CD4-positive, alpha-beta T cell treated with Interleukin-15 for 4 hours (primary cell): ENCODE measurements at places on chromosomes 3 and 15.
A peak's percentile ranks its signal among the peaks of the same experiment; 100 is the strongest.

GRCh38 chr3:190644766-190645165, 130.9 kb downstream of the IL1RAP start:
- DNase-seq = no peak

DNA sequence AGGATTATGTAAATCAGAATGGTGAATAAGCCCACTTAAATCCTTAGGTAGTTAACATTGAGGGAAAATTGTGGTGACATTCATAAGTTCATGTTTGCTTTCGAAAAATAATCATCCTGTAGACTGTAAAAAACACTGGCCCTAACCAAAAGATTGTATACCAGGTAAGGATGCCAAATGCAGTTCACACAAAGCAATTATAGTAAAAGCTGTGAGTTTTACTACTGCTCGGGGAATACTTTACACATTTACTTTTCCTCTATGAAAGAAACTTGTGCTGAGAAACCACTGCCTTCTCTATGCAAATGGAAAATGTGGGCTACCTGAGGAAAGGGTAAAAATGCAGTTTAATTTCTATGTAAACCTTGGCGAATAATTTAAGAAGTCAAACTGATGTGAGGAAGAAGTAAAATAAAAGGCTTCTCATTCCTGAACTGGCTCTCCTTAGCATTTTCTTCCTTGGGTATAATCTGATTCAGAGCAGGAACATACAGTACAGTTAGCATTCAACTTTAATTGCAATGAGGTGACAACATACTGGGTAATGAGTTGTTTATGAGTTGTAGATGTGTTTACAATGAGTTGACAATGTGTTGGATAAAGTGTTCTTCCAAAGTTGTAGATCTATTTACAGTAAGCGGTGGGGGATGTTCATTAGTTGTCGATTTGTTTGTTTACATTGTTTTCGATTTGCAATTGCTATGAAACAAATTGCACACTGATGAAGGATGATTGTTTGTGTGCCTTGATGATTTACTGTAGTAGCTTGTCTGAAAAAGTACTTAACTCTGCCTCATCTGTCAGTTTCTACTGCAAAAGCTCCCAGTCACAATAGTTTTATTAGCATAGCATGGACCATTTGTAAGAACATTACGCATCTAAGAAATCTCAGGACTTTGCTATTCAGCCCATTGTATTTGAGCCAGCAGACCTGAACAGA, 453.0 kb upstream of the DPH6 start:
- DNase-seq = no peak

DNA sequence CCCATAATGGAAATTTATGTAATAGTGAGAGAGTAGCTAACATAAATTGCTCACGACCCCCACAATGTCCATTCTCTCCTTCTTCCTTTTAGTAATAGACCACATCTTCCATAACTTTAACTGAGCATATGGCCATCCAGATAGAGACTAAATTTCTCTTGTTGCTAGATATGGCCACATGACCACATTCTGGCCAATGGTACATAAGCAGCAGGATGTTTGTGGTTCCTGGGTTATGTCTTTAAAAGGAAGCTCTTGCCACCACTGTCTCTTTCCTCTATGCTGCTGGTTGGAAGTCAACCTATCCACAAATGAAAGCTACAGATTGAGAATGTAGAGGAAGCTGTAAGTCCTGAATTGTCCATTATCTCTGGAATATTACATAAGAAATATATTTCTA, 59.7 kb upstream of the NPHP3 start:
- DNase-seq = no peak

DNA sequence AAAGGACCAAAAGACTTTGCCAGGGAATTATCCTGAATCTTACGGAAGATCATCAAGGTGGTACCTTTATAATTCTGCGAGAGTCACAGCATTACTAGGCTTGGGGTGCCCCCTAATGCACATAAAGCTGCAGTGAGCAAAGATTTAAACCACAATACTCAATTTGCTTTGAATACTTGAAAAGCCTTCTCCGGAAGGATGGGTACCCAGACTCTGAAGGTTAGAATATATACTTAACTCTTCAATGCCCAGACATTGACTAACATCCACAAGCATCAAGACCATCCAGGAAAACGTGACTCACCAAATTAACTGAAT, 117.8 kb upstream of the KCNH8 start:
- no peak for DNase-seq

DNA sequence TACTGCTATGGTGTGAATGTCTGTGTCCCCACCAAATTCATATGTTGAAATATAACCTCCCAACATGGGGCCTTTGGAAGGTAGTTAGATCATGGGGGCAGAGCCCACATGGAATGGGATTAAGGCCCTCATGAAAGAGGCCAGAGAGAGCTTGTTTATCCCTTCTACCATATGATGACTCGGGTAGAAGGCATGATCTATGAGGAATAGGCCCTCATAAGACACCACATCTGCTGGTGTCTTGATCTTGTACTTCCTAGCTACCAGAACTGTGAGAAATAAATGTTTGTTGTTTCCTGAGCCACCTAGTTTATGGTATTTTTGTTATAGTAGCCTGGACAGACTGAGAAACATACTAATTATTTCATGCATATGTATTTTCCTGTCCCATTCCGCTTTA, 51.9 kb downstream of the WWTR1 start:
- DNase-seq = no peak

GRCh38 chr3:71064291-71064955, 519.1 kb downstream of the FOXP1 start:
- DNase-seq = peak; percentile 66

DNA sequence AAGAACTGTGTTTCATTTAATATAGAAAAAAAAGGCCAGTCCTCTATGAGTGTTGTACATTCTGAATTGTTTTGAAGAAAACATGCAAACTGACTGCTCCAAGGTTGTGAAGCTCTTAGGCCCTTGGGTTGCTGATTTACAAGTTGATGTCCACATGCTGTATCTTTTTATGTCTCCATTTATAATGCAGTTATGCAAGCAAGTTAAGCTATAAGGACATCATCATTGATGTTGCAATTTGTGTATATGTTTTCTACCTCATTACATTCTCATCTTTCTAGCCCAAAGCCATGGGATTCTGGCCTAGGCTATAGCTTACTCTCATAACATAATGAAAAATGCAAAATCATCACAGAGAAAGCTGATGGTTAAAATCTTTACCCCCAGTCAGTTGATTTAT, 245.7 kb upstream of the AGTR1 start:
- DNase-seq = no peak

DNA sequence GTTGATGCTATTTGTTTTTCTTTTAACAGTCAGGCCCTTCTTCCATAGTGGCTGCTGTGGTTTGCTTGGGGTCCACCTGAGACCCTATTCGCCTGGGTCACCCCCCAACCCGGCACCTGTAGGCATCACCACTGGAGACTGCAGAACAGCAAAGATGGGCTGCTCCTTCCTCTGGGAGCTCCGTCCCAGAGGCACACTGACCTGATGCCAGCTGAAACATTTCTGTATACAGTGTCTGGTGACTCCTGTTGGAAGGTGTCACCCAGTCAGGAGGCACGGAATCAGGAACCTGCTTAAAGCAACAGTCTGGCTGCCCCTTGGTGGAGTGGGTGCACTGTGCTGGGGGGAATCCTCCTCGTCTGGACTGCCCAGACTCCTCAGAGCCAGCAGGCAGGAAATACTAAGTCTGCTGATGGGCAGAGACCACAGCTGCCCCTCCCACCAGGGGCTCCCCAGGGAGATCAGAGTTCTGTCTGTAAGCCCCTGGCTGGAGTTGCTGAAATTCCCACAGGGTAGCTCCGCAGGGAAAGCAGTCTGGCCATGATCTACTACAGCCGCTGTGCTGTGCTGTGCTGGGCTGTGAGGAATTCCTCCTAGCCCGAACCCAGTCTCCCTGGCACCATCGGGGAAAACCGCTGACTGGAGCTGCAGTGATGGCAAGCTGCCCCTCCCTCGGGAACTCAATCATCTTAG, 248.2 kb downstream of the TBC1D5 start:
- no peak for DNase-seq

GRCh38 chr15:48636511-48636910, 9.0 kb downstream of the FBN1 start:
- DNase-seq = no peak

- DNase-seq = no peak
These were observed 217.8 kb downstream of the SHQ1 start for GRCh38 chr3:72630327-72630968.

DNA sequence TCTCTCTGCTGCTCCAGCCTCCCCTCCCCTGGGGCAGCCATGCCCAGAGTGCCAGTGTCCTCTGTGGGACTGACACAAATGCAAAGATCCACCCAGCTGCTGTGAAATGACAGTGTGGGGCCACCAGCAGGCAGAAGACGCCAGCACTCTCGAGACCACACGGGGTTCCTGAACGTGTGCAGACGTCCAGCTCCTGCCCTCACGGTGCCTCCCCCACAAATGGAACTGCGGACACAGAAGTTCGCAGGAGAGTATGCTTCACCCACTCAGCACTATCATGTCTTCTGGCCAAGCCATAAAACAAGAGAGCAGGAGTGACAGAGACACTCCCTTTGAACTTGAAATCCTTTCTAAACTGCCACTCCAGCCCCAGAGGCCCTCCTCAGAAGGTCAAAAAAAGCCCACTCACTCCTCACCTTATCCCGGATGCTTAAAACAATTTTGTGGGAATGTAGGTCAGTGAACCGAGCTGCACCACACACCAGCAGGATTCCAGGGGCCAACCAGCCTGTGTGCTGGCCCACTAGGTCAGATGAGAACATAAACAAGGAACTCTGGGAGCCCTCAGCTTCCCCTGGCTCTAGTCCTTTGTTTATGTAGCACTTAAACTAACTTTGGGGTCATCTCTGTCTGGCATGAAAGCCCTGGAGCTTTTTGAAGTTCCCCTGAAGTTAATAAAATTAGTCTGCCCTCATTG, 112.6 kb downstream of the DNAJB8 start:
- no peak for DNase-seq

DNA sequence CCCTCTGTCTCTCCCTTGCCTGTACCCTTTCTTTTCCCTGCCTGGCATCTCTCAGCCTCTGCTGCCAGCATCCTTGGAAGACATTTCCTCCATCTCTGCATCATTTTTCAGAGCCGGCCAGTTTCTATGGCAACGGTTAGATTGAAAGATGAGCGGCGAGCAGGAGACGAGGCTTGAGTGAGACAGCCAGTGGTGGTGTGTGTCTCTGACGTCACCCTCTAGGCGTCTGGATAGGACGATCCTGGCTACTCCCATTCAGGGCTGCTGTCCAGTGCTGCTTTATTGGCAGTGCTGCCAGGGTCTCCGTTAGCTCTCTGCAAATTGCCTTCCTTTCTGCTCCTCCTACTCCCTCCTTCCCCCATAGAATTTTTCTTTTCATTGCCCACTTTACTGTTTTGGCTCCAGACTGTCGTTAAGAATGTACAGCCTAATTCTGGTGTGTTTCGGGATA, 57.9 kb downstream of the TRAK1 start:
- DNase-seq = no peak

DNA sequence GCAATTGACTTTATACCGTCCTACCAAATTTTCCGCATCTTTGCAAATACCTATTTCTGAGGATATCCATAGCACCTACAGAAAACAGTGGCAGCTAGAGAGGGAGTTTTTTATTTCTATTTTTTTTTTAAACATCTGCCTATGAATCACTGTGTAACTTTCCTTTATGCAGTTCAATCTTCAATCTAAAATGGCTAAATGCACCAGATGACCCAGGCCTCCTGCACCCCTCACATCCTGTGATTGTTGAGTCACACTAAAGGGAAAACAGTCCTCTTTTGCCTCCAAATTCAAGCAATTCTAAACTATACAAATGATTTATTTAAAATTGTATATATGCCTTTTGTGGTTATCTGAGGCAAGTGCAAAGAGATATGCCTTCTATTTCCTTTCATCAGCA, 20.1 kb upstream of the BCL6 start:
- DNase-seq = no peak

- DNase-seq = no peak
These were observed 7.3 kb downstream of the CCDC33 start for GRCh38 chr15:74243431-74243830.

GRCh38 chr3:71510510-71510909, 73.0 kb downstream of the FOXP1 start:
- no peak for DNase-seq

GRCh38 chr3:4008205-4008604, 209.0 kb downstream of the LRRN1 start:
- no peak for DNase-seq

GRCh38 chr3:25588441-25589103, 76.1 kb downstream of the TOP2B start:
- DNase-seq = no peak

GRCh38 chr15:40328176-40328575, 4.7 kb downstream of the INAFM2 start:
- no peak for DNase-seq

DNA sequence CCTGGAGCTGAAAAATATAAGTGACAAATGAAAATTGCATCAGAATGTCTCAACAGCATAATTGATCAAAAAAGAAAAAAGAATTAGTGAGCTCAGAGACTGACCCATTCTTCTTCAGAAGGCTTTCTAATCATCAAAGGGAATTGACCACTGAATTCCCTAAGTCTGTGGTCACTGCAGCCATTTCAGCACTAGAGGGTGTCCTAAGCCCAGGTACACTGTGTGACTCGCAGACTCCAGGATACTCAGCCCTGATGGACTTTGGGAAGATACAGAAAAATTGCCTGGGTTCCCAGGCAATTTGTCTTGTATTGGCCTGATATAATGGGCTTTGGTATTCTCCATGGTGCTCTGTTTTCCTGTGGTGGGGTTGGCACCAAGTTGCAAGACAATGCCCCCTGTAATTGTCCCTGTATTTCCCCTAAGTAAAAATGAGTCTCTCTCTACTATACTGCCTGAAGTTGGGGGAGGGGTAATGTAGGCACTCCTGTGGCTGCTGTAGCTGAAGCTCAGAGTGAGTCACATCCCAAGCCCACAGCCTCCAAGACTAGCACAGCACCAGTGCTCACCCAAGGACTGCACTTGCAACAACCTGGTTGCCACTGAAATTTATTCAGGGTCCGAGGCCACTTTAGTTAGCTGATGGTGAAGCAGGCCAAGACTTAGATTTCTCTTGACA, 256.0 kb upstream of the STAC start:
- DNase-seq = no peak

DNA sequence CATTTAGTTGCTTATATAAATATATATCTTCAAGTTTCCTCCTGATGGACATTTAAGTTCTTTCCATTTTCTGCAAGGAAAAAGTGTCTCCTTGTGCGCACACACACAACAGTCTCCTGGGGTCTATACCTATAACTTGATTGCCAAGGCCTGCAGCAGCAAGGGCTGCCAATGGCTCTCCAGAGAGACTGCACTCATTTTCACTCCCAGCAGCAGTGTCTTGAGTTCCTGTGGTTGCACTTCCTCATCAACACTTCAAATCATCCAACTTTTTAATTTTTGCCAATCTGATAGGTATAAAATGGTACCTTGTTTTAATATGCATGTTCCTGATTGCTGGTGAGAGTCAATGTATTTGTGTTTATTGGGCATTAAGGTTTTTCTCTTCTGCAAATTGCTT, 23.1 kb downstream of the TNFAIP8L3 start:
- no peak for DNase-seq
